ENCODE measurements at places on chromosomes 3 and 15.

DNA sequence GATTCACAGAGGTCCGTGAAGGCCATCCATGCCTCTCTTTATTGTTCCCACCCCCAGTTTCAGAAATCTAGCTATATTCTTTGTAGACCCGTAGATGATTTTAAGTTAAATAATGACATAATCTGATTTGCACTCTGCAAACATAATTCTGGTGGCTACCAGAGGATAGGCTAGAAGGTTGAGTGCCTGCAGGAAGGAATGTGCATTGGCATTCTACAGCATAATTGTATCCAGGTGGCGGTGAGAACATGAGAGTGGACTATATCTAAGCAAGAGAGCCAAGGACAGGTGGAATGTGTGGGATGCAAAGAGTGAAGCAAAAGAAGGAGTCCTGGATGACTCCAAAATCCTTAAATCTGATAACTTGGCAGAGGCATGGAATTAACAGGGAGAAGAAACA is 298.5 kb upstream of the MME start:
- DNase-seq = no peak

- DNase-seq = no peak
Observed at GRCh38 chr15:63156086-63156710, 1.1 kb downstream of the RPS27L start.

DNA sequence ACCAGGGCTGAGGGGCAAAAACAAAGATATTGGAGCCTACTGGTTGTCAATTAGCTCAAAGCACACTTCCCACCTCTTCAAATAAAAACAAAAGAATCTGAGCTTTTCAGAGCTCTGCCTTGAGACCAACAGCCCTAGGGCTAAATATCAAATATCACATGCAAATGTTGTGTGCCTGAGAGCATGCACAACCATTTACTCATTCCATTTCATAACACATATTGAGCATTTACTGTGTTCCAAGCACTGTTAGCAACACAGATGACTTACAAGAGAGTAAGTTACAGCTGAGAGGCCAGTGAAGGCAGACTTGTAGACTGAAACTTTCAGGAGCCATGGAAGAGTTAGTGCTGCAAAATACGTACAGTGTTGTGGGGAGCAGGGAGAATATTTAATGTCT is 222.4 kb downstream of the CPNE4 start:
- no peak for DNase-seq

GRCh38 chr3:35044190-35044589 is 595.1 kb upstream of the ARPP21 start:
- no peak for DNase-seq

DNA sequence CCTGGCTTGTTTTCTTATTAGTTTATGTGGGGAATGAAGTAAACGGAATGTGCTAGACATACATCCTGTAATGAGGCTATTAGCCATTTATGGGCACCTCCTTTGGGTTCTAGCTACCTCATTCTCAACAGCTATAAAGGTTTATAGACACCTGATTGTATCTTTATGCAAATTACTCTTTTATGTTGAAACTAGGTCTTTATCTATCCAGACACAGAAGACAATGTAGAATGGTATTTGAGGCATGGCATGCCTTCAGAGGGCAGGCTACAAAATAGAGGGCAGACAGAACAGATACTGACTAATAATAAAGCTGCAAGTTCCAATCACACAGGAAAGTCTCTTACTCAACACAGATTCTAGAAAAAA is 27.1 kb downstream of the TBC1D2B start:
- no peak for DNase-seq

- no peak for DNase-seq
Observed at GRCh38 chr3:174303907-174304560, 555.1 kb upstream of the NAALADL2 start.

- DNase-seq = no peak
Observed at GRCh38 chr15:49270541-49271421, 100.7 kb downstream of the GALK2 start.

DNA sequence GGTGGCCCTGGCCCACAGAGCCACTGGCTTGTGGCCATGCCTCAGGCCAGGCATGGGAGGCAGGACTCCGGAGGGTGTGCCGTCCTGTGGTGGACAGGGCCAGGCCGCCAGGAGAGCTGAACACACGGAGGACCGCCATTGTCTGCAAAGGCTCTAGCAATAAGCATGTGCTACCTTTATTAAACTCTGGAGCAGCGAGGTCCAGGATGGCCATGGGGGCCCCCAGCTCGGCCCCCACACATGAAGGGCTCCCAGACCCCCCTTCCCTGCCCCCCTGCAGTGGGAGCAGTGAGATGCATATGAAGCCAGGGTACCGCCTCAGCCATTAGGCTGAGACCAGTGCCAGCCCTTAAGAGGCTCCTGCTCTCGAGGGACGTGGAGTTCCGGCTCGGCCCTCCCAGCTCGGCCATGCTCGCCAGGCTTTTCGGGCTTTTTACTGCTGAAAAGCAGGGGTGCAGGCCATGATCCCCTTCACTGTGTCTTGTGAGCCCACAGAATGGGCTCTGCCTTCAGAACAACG is 2.7 kb downstream of the AMIGO3 start:
- DNase-seq = no peak

Measured in activated naive CD8-positive, alpha-beta T cell treated with anti-CD3 and anti-CD28 coated beads, Interleukin-2, amount 50 U/mL, for 16 hours (primary cell).